ENCODE measurements at places on chromosomes 3 and 15. TPM values are rescaled to one million over a fixed set of nuclear protein-coding genes. Genes with fewer than 3 reads are reported as not detected.

DNA sequence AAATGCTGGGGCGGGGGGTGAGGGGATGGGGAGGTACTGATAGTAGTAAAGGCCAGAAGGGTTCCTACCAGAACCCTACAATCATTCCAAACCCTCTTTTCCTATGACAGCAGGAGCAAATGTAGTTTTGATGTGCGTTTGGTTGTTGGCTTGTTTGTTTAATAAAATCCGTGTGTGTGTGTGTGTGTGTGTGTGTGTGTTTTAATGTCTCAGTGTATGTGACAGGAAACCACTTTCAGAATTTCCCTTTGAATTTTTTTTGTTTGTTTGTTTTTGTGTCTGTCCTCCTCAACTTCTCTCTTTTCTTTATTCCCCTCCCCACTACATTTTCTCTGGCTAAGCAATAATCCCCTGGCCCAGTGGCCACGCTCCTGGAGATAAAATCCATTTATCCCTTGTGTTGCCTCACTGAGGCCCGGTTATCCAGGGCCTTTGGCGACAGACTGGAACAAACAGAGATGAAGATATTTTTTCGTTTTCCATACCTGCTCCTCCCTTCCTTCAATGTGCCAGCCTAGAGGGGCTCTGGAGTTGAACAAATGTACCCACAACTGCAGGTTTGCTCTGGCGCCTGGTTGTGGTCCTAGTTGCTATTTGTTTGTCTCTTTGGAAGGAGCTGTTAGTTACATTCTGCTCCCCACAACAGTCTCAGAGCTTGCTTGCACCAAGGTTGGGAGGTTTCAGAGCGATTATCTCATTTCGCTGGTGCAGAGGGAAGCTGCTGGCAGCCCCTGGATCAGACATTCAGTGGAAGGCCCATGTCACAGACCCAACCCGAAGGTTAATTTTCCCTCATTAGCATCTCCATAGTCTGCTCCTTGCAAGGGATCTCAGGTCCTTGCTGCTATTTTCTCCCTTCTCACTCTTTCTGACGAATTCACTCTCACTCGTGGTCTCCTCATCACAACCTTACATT is 17.9 kb downstream of the NR2F2 start:
- peak overlapping the region; percentile 100 for H3K27ac ChIP-seq
- no peaks in the 10 kb centered on the region for H3K36me3 ChIP-seq
- no peak for DNase-seq
- H3K4me3 ChIP-seq: peak overlapping the region; percentile 48

Gene TRPM1
- not detected for total RNA-seq

GRCh38 chr15:58420579-58421043 is 11.2 kb upstream of the LIPC start:
- no peaks in the 10 kb centered on the region for H3K27me3 ChIP-seq
- H3K4me3 ChIP-seq: no peak overlapping the region
- no peak for DNase-seq
- no peaks in the 10 kb centered on the region for H3K4me1 ChIP-seq
- H3K27ac ChIP-seq: no peak overlapping the region

DNA sequence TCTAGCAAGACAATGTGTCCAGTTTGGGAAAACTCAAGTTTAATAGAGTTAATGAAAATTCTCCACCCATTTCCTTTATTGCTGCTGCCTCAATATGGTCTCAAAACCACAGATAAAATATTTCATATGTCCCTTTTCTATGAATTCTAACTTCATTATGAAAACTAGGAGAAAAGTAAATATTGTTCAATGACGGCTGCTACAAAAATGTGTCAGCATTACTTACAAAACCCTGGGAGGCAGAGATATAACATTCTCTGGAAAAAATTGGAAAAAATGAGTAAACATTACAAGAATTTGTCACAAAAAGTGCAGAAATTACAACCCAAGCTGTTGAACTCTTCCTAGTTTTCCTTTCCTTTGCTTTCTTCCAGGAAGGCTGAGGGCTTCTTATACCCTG is 22.2 kb upstream of the FBN1 start:
- no peaks in the 10 kb centered on the region for H3K27me3 ChIP-seq
- no peak overlapping the region for H3K4me3 ChIP-seq
- no peak for DNase-seq
- H3K4me1 ChIP-seq: no peaks in the 10 kb centered on the region
- no peaks in the 10 kb centered on the region for H3K36me3 ChIP-seq

DNA sequence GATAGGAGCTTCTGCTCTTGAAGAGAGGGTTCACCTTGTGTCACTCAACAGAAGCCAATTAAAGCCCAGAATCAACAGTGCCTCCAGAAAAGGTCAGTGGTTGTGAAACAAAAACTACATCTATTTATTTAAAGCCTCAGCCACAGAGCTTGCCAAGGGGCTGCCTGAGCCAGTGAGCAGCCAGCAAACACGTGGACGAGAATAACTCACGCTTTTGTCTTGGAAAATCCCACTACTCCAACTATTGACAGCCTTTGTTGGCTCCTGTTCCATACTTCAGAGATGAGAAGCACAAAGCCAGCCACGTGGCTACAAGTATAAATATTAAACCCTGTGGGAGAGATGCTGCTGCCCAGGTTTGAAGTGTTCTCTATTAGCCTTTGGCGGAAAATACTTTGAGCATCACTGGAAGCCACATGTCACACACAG is 10.3 kb downstream of the GPR156 start:
- no peaks in the 10 kb centered on the region for H3K4me1 ChIP-seq
- no peak overlapping the region for H3K4me3 ChIP-seq

DNA sequence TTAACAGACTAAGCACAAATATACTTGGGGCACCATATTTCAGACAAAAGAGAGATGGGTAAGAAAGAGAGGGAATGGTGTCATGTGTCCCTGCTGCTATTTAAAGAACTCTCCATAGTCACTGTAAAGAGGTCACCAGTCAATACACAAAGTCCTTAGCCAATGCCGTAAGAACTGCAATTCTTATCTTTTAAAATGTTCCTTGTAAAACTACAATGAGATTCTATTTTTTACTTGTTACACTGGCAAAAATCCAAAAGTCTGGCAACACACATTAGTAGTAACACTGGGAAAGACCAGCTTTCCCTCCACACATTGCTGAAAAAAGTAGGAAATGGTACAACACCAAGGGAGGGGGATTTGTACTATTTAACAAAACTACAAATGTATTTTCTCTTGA is 189.4 kb downstream of the TBC1D5 start:
- no peak overlapping the region for H3K4me3 ChIP-seq
- DNase-seq: no peak
- H3K4me1 ChIP-seq: no peaks in the 10 kb centered on the region
- peaks cover 5% of the 10 kb centered on the region for H3K36me3 ChIP-seq

Gene ATP13A5
- total RNA-seq: not detected

GRCh38 chr15:84917452-84917851 is 33.0 kb downstream of the SLC28A1 start:
- no peak for DNase-seq
- peaks cover 24% of the 10 kb centered on the region for H3K4me1 ChIP-seq
- no peaks in the 10 kb centered on the region for H3K36me3 ChIP-seq
- no peak overlapping the region for H3K27ac ChIP-seq
- no peak overlapping the region for H3K4me3 ChIP-seq

DNA sequence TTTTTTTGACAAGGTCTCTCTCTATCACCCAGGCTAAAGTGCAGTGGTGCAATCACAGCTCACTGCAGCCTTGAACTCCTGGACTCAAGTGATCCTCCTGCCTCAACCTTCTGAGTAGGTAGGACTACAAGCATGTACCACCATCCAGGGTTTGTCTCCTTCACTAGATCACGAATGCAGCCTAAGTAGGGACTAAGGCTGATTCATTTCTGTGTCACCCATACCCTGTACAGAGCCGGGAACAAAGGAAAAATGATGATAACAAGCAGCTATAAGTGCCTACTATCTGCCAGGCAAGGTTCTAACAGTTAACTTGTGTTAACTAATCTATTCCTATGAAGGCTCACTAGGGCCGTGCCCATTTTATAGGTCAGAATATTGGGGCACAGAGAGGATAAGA is 7.0 kb downstream of the TMEM40 start:
- no peak overlapping the region for H3K27ac ChIP-seq
- H3K27me3 ChIP-seq: no peaks in the 10 kb centered on the region
- no peaks in the 10 kb centered on the region for H3K36me3 ChIP-seq
- DNase-seq: no peak

DNA sequence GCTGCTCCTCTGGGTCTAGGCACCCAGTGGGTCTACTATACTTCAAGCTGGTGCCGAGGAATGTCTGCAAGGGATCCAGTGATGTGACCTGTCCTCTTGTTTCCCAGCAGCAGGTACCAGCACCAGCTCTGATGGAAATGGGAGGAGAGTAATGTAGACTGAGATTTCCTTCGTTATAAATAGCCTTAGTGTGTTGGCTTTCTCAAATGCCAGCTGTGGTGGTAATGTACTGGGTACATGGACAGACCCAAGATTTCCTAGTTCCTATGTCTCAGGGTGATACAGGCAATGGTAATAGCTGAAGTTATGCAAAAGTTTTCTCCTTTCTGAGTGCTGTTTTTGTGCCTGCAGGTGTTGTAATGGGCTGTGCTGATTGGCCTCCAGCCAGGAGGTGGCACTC is 33.0 kb upstream of the ABI3BP start:
- H3K27me3 ChIP-seq: no peaks in the 10 kb centered on the region
- no peak overlapping the region for H3K27ac ChIP-seq
- no peaks in the 10 kb centered on the region for H3K4me1 ChIP-seq
- DNase-seq: no peak
- no peaks in the 10 kb centered on the region for H3K36me3 ChIP-seq

- no peak overlapping the region for H3K4me3 ChIP-seq
- H3K4me1 ChIP-seq: no peaks in the 10 kb centered on the region
- H3K36me3 ChIP-seq: no peaks in the 10 kb centered on the region
- no peak overlapping the region for H3K27ac ChIP-seq
- no peaks in the 10 kb centered on the region for H3K27me3 ChIP-seq
These were observed 48.2 kb upstream of the MYO5C start for GRCh38 chr15:52343831-52344230.

GRCh38 chr3:191376516-191377141 is 46.3 kb upstream of the UTS2B start:
- DNase-seq: no peak
- H3K4me1 ChIP-seq: peaks cover 21% of the 10 kb centered on the region
- H3K4me3 ChIP-seq: no peak overlapping the region
- no peaks in the 10 kb centered on the region for H3K27me3 ChIP-seq

Gene ZNF621
- total RNA-seq: 30.8 TPM

GRCh38 chr15:50262533-50262932 is 3.0 kb downstream of the HDC start:
- H3K36me3 ChIP-seq: no peaks in the 10 kb centered on the region
- DNase-seq: no peak
- H3K4me3 ChIP-seq: no peak overlapping the region

- no peak for DNase-seq
- no peaks in the 10 kb centered on the region for H3K36me3 ChIP-seq
- no peak overlapping the region for H3K27ac ChIP-seq
- H3K4me3 ChIP-seq: no peak overlapping the region
These were observed 21.3 kb downstream of the MEGF11 start for GRCh38 chr15:66232267-66232625.

- no peaks in the 10 kb centered on the region for H3K36me3 ChIP-seq
- no peak overlapping the region for H3K27ac ChIP-seq
- no peak for DNase-seq
These were observed 2.8 kb upstream of the VGLL3 start for GRCh38 chr3:86993704-86994103.

- no peaks in the 10 kb centered on the region for H3K4me1 ChIP-seq
- H3K4me3 ChIP-seq: no peak overlapping the region
- no peak for DNase-seq
- no peaks in the 10 kb centered on the region for H3K27me3 ChIP-seq
- no peaks in the 10 kb centered on the region for H3K36me3 ChIP-seq
- no peak overlapping the region for H3K27ac ChIP-seq
These were observed 253.8 kb downstream of the NTRK3 start for GRCh38 chr15:88002706-88003105.

Gene GOLGA8O
- not detected for total RNA-seq

Gene SCG5
- total RNA-seq: 0.90 TPM

GRCh38 chr15:73334086-73334485 is 34.7 kb downstream of the HCN4 start:
- no peak for DNase-seq
- no peaks in the 10 kb centered on the region for H3K27me3 ChIP-seq
- no peak overlapping the region for H3K4me3 ChIP-seq
- H3K27ac ChIP-seq: no peak overlapping the region

DNA sequence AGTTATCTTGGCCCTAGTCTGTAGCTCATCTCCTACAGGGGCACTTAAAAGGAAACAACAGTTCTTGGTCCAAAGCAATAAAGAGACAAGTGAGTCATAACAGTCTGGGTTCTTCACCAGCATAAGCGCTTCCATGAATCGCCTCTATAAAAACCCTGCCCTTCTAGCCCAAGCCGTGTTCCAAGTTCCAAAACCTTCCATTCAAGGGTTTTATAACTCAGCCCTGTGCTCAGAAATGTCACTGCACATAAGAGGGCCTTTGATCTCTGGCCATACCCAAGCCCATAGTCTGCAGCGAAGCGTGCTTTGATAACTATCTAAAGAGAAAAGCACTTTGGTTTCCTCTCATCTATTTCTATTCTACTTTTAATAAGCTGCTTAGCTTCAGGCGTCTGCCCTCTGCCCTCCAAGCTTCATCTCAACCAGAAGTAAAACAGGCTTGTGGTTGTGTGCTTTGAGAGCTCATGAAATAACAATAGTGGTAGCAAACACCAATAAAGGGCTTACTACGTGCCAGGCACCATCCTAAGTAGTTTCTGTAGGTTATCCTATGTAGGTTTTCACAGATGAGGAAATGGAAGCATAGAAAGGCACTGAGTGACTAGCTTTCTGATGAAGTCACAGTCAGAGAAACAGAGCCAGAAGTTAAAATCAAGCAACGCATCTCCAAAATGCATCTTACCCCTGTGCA is 64.0 kb upstream of the AKAP13 start:
- H3K4me3 ChIP-seq: no peak overlapping the region
- H3K27me3 ChIP-seq: no peaks in the 10 kb centered on the region
- no peak for DNase-seq

DNA sequence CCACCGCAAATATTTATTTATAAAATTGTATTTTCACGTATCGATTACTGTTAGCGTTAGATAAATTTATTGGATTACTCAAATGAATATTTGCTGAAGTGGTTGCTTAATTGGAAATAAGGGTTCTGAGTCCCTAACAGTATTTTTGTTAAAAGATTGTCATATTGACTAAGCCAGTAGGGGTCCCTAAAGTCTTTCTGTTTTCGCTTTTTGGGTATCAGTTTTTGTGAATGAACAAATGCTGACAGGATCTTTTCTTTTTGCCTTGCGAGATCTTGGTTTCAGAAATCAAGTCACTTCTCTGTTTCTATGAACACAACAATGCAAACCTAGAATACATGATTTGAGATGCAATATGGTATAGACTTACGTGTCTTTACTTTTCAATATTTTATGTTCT is 7.1 kb downstream of the RAD51 start:
- no peaks in the 10 kb centered on the region for H3K36me3 ChIP-seq
- no peak overlapping the region for H3K4me3 ChIP-seq
- H3K27ac ChIP-seq: no peak overlapping the region
- no peaks in the 10 kb centered on the region for H3K27me3 ChIP-seq

Data from tibial nerve (tissue), 4 donors.